NCI-H1417 treated with DMSO at 0.1 percent for 48 hours (cell line): ENCODE measurements at places on chromosomes 4 and X.

- no peak for DNase-seq
Observed at GRCh38 chrX:132491191-132491590, 2.4 kb upstream of the MBNL3 start.

DNA sequence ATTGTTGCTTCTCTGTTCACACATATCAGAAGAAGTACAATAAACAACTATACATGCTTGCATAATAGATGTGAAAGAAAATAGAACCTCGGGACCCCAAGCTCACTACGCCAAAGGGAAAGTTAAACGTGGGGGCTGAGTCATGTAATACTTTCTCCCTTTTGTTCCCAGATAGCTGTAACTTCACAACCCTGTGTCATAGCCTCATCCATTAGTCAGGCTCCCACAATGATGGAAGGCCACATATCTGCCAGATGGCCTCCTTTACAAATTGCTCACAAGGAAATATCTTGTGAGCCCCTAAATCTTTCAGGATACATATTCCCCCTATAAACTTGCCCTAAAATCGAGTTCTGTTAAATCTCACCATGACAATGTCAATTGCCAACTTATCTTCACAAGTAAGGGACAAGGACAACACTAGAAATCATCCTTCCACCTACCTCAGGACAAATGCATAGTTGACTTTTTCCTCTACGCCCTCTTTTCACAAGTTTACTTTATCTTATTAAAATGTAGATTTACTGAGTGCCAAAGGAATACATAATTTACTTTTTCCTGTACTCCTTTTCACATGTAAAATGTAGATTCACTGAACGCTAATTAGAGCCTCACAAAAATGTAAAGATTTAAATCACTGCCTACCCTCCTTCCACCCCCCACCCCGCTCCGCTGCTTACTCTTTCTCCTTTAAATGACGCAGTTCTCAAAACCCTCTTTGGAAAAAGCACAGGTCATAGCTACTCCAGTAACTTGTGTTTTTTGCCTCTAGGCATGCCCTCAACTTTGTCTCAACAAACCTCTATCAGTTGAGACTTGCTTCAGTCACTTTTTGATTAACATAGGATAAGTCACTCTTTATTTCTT lies 477.1 kb downstream of the DTHD1 start:
- DNase-seq: no peak

DNA sequence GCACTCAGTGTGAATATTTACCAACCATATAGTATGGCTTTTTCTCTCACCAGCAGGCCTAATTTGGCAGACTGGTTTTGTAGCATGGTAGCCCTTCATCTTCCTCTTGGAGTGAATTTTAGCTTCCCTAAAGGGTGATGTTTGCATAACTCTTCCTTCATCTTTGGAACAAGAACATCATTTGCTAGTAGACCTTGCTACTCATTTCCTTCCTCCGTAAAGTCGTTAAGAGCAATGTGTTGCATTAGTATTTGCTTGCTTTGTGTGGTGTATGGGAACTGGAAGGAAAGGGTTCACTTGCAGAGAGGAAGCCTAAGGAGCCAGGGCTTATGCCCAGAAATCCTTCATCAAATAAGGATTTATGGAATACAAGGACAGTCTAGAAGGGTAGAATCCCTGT lies 50.2 kb upstream of the PGRMC2 start:
- DNase-seq: no peak

GRCh38 chr4:176498617-176499256 lies 179.0 kb downstream of the SPCS3 start:
- no peak for DNase-seq
